ENCODE measurements at places on chromosomes 12 and 14.

DNA sequence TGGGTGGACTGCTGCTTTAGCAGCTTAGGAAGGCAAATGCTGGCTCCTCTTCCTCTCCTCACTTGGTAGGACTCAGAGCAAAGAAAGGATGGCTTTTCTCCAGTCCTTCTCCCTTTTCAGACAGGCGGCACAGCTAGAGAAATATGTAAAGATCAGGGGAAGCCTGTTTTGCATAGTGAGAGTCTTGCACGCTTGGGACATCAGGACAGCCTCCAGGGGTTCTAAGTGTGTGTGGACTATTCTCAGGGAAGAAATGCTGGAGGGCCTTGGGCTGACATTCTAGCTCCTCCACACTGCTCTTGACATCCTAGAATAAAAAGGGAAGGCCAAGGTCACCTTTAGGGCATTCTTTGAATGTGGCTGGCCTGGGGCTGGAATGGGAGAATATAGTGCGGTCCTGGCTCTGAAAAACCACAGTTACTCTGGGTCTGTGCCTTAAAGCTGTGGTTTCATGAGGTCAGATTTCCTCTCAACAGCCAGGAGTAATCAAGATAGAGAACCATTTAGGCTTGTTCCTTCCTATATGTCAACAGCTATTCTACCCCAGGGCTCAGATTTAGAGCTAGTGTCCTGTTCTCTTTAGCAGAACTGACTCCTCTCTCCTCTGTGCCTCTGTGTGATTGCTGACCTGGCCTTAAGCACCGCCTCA, 24.3 kb downstream of the CMA1 start:
- no peak for DNase-seq

GRCh38 chr12:98416845-98417244, 98.5 kb upstream of the TMPO start:
- peak; percentile 69 for DNase-seq

- DNase-seq, result no peak
These were observed at the start of gene PTPRR for GRCh38 chr12:70920251-70920851. Gene PTPRR, minus strand, starts transcription at chr12:70920738. Its CDS starts 348 bp downstream, at chr12:70920390.

GRCh38 chr12:132638541-132639408, 20.2 kb downstream of the P2RX2 start:
- DNase-seq, result peak; percentile 59

DNA sequence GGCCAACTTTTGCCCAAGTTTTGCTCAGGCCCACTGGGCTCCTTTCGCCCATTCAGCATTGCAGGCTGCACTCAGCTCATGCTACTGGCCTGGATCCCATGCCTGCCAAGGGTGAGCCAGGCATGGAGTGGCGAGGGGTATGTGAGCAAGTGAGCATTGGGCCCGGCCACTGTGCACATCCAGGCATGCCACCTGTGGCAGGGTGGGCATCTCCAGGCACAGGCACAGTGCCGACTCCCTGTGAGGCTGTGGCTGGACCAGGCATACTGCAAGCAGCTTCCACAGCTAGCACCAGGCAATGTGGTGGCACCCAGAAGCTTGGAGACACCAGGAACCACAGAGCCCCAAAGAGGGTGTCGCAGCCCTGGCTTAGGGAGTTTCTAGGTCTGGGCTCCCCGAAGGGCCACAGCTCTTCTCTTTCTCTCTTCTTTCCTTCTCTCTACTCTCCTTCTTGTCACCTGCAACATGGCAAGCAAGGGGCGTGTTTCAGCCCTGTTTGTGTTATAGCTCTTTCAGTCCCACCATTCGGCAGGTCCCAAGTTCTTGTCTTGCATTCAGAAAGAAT, 15.6 kb downstream of the FAM186A start:
- no peak for DNase-seq

DNA sequence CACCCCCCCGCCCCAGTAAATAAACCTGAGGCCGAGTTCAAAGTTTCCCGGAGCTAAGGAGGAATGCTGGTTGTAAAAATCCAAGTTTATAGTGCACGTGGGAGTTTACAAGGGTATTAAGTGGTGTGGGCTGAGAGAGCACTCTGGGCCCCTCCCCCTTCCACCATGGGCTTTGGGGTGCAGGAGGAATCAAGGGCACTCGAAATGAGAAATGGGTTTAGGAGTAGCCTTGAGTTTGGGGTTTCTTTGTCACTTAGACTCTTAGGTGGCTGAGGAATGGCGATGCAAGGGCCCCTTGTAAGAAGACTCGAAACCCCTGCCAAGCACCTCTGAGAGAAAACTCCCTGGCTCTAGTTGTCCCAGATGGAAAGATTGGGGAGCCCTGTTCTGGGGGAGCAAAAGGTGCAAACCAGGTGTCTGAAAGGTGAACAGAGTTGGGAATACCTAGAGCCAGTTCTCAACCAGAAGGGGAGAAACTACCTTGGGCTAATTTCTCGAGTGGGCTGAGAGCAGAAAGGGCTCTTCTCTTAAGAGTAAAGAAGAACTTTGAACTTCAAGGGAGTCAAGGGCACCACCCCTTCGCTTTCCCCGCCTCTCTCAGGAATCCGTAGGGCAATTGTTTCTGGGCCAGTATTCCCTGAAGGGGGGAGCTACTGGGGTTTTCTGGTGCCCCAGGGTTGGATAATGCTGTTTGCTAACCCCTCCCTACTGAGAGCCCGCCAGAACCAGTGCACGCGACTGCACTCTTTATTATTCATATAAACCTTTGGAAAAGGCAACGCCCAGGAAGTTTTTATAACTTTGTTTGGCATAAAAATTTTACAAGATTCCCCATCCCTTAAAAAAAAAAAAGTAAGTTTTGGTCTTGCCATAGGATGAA, 4.0 kb upstream of the HOTAIR start:
- DNase-seq, result no peak

DNA sequence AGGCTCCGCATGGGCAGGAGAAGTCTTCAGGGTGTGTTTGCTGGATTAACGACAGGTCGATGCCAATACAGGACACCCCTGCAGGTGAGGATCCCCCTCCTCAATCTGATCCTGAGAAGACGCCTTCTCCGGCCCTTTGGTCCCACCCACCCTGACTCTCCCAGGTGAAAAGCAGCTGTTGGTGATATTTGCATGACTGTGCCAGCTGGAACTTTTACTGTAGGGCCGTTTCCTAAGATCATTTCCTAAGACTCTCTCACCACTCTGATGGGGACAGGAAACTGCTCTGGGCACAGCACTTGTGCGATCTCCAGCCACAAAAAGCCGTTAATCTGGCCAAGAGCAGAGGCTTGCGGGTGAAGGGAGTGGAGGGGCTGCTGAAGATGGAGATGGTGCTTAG, 16.8 kb upstream of the EIF5 start:
- no peak for DNase-seq

GRCh38 chr12:127761880-127762279, 505.1 kb upstream of the TMEM132C start:
- DNase-seq, result no peak

DNA sequence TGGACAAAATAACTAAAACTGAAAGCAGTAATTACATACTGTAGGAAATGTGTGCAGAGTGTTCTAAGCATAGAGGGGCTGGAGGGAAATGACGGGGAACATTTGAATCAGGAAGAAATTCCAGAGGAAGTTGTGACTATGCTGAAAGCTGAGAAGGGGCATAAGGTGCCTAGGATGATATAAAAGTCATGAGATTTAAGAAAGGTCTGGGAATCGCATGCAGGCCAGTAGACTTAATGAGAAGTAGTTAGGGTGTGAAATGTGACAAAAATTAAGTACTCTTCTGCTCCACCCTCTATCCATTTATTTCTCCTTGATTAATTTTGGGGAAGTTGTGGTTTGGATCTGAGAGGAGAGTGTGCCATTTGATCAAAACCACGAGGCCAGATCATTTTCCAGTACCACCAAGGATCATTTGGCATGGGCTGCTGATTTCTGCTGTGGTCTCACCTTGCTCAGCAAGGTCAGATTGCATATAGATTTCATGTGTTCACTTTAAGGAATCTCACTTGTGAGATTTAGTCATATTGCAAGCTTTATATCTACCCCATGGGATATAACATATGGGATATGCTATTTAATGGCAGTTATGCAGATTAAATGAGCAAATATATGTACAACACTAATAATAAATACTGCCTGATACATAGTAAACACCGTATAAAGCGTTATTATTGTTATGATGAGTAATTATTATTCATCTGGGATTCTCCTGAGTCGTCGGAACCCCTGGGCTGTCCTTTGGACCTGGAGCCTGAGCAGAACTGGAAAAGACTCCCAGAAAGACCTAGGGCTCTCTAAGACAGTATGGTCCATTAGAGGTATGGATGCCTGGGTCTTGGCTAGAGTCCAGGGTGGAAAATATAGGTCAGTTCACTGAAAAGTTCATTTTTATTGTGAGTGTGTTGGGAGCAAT, 72.3 kb downstream of the SRGAP1 start:
- peak; percentile 90 for DNase-seq

DNA sequence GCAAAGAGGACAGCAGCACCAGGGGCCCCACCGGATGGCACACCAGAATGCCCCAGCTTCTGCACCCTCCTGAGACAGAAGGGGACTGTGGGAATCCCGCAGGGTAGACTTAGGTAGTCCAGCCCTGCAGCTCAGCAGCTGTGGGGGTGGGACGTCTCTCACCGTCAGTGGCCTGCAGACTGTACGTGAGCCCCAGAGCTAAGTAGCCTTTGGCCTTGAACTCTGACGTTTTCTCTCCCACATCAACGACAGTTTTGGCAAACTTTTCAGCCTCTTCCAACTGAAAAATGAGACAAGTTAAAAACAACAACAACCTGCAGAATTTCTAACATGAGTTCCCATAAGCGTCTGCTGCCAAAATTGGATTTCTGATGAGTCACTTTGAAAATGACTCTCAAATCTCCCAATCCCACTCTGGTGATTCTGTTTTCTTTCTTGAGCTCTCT, 161.4 kb downstream of the TTC7B start:
- DNase-seq, result no peak

GRCh38 chr12:1907652-1908611, 10.5 kb downstream of the CACNA2D4 start:
- DNase-seq, result peak; percentile 6

- DNase-seq, result no peak
These were observed 147.5 kb upstream of the LHX5 start for GRCh38 chr12:113619202-113619601.

DNA sequence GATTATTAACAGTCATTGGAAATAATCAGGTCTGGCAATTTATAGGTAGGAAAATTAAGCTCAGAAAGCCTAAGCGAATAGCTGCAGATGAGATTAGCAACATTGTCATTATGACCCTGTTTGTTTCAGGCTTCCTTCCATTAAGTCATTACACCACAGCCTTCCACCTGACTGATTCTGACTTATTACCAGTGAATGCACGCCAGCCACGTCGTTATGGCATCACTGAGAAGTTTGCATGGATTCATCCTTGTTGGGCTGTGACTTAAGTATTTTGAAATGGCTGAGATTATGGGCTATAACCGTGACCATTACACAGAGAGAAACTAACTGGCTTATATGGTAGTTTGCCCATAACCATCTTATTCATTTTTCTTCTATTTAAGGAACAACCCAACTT, 18.6 kb downstream of the RASSF8 start:
- no peak for DNase-seq

GRCh38 chr14:33062476-33062875, 123.8 kb downstream of the NPAS3 start:
- no peak for DNase-seq

DNA sequence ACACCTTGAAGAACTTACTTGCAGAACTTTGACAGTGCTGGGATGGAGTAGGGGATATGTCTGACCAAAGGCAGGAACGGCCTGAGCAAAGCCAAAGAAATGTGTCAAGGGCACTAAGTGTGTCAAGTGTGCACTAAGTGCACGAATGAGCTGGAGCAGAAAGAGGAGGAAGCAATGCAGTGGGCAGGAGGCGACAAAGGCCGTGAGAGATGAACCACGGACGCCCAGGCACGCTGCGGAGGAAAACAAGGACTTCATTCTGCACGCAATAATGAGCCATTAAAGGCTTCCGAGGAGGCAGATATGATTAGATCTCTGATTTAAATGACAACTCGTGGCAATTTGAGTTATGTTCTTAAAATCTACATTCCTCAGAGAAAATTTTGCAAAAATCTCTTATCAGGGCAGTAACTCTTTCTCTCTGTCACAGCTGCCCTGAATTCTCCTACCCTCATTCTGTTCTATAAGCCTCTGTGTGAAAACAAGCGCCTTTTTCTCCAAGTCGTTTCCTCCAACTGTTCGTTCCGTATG, 25.3 kb downstream of the GRIN2B start:
- DNase-seq, result no peak

DNA sequence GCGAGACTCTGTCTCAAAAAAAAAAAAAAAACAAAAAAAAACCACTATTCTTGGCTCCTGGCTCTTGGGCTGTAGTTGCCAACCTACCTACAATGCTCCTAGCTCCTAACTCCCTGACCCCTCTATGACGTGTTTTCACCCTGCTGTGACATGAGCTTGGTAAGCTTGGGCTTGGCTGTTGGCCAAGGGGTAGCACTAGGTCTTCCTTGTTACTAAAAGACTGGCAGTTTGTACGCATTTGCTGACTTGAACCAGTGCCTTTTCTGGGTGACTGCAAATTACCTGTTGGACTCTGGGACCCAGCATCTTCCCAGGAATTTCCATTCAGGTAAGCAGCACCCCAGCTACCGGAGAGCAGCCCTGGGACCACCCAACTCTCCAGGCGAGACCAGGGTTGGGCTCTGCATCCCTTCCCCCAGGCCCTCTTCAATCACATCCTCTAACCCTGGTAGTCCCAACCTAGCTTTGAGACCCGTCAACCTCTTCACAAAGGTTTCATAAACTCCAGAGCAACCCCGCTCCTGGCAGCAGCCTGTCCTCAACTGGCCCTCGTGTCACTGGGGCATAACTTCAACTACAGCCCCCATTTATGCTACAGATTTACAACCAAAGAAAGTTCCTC, 8.3 kb downstream of the CDK2AP1 start:
- DNase-seq, result no peak

DNA sequence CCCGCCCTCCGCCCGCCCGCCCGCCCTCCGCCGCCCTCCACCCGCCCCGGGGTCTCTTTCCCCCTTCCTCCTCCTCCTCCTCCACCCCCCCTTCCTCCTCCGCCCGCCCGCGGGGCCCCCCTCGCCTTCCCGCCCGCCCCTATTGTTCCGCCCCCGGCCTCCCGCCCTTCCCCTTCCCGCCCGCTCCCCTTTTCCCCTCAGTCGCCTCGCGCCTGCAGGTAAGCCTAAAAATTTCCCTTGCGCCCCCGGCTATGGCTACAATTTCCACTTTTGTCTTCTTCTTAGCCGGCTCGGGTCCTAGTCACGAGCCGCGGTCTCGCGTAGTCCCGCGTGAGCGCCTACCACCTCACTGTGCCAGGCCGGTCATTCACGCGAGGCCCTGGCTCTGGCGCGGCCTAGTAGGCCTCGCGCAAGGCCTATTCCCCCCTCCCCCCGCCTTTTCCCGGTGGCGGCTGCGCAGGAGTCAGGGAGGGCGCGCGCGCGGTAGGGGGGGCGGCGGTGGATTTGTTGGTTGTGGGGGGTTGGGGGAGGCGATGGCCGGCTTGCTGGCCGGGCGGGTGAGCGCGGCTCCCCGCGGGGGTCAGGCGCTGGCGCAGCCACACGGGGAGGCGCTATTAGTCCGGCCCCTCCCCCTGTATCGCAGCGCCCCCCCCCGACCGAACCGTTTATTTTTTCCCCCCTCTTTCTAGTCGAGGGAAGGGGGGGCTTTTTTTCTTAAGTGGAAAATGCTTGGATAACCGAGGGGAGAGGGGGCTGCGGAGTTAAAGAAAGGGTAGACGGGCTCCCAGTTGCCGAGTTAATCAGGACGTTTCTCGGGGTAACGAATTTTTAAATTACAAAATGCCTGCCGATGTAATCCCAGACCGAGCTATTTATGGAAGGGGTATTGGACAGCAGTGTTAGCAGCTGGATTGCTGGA, 516 bp downstream of the PCBP2 start:
- DNase-seq, result peak; percentile 89

- no peak for DNase-seq
These were observed 19.8 kb downstream of the STYK1 start for GRCh38 chr12:10654003-10654402.

GRCh38 chr12:28248555-28249145, 58.4 kb downstream of the CCDC91 start:
- no peak for DNase-seq

Measured in endothelial cell of umbilical vein (primary cell).